ENCODE measurements at places on chromosomes 11 and 22. TPM values are rescaled to one million over a fixed set of nuclear protein-coding genes. Genes with fewer than 3 reads are reported as not detected.

DNA sequence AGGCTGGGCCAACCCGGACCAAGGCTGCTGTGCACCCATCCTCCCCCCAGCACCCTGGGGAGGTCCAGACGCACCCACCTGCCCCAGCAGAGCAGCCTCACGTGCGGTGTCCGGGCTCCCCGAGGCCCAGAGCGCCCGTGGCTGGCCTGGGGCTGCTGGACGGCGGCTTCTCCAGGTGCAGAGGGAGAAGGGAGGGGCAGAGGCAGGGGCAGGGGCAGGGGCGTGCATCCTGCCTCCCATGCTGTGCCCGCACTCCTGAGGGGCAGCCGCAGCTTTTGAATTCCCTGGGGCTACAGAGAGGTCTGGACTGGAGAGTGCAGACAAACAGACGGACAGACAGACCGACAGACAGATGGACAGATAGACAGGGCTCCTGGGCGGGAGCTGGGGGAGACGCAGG lies 83.6 kb upstream of the PRR5 start:
- DNase-seq: no peak

DNA sequence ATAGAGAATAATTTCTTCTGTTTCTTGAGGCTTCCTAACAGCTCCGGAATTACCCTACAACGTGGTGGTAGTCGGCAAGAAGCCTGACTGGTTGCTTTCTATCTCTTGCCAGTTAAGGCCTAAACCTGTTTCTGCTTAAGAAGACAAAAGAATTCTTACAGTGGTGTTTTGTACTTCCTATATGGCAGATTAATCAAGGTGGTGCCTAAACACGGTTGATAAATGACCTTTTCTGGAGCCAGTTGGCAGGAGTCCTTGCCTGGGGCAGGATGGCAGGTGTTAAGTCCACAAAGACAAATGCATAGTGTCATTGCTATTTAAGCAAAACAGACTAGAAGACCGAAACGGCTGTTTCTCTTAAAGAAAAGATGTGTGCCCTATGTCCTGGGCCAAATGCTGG lies 9.9 kb downstream of the GVQW3 start:
- DNase-seq: no peak

DNA sequence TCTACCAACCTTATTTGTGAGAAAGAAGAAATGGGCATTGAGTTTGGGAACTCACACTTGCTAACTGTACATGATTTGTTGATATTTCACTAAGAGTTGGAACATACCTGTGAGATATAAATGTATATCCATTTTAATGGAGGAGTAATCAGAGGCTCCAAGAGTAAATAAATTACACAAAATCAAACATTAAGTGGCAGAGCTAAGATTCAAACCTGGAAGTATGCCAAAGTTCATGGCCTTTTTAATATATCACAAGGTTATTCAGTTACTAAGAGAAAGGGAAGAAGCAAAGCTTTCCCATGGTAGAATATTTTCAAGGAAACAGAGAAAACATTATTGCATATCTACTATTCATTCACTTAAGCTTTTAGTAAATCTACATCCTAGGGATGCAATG lies 1641.1 kb downstream of the FAM181B start:
- DNase-seq: no peak

DNA sequence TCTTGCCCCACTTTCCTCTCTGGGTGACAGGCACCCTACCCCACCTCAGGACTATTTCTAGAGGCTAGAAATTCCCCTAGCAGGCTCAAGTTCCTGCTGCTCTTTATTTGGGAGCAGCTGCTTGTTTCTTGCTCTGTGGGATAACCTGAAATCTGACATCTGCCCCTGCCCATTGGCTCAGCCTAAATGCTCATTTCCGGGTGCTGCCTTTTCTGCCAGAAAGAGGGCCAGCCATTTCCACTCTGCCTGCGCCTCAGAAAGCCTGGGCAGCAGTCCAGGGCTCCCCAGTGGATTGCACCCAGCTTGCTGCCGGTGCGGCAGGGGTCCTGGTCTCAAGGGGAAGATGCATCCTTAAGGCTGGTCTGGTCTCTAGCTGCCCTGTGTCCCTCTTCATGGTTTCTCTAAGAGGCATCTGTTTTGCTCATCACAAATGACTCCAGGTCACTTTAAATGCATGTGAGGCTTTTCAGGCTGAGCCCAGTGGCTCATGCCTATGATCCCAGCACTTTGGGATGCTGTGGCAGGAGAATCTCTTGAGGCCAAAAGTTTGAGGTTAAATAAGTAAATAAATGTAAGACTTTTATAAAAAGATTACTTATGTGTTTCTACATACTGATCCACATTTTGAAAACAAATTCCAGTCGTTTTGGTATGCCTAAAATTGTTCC lies 10.3 kb upstream of the PNPLA5 start:
- no peak for DNase-seq

- no peak for DNase-seq
Observed at GRCh38 chr11:132643239-132643638, 889.1 kb downstream of the OPCML start.

DNA sequence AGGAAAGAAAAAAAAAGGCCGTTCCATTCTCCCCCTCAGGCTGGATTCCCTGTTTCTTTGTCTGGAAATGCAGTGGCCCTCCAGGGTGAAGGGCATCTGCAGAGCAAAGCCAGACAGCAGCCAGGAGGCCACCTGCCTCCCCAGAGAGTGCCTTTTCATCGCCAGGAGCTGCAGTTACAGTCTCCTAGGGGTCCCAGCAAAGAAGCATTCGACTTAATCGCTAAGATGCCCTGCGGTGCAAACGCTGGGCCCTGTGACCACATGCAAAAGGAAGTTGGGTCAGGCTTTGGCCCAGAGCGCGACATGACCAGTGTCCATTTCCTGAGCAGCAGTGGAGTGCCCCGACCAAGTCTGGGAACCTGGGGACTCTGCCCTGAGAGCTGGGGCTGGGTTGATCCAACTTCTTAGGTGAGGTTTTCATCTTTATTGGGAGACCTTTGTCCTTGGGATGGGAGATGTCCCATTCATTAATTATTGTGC lies 304.6 kb downstream of the OPCML start:
- DNase-seq: no peak

- DNase-seq: no peak
Observed at GRCh38 chr11:14380125-14380936, 21.3 kb upstream of the RRAS2 start.

Gene OR8G1
- total RNA-seq: not detected

All from naive thymus-derived CD8-positive, alpha-beta T cell (primary cell).